ENCODE measurements at places on chromosomes 6 and 20.

DNA sequence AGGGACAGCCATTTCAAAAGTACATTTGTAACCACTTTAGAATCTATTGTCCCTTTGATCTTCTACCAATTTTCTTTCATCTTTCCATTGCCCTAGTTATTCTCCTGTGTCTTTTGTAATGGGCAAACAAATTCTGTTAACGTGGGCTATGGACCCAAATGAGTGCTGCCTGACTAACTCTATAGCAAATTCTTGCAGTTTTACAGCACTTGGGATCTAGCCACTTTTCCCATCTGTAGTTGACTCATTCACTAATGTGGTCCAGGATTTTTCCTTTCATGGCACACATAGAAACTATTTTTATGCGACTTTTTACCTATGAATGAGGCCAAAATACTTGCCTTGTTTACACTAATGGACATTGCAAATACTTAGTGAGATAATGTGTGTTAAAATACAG lies 52.0 kb downstream of the GRIK2 start:
- DNase-seq: no peak

GRCh38 chr6:54525731-54526130 lies 217.5 kb downstream of the TINAG start:
- no peak for DNase-seq

DNA sequence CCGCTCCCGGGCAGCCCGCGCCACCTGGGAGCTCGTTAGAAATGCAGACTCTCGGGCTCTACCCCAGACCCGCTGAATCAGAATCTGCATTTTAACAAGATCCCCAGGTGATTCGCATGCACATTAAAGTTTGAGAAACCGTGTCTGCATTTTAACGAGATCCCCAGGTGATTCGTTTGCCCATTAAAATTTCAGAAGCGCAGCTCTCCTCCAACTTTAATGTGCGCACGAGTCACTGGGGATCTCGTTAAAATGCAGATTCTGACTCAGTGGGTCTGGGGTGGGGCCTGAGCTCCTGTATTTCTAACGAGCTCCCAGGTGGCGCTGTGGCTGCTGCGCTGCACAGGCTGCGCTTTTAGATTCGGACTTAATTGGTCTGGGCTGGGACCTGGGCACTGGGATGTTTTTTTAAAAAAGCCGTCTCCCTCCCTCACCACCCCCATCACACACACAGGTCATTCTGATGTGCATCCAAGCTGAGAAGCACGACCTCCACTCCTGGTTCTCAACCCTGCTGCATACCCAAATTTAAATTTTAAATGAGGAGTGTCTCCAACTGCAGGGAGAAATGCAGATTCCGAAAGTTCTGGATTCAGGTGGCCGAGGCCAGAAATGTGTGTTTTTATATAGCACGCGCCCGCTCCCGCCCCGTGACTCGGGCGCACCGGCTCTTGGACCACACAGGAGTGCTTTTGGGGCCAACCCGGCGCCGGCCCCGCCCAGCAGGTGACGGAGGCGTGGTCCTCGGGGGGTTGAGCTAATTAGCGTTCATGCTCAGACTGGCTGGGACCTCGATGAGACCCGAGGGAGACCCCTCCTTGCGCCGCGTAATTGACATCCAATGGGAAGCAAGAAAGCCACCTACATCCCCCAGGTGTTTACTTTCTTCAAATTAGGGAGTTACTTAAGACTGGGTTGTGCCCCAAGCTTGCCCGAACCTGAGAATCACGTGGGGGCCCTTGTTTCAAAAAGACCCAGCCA lies 85.8 kb downstream of the ZFP64 start:
- no peak for DNase-seq

DNA sequence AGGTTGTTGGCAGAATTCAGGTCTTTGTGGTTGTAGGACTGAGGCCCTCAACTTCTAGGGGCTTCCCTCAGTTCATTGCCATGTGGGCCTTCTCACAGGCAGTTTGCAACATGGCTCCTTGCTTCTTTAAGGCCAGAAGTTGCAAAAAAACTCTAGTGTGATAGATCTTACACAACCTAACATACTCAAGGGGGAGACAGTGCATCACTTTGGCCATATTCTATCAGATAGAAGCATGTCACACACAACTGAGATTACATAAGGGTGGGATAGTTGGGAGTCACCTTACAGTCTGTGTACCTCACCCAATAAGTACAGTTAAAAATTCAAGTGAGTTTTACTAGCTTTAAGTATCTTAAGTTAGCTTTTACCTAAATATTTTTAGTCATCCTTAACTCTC lies 1.6 kb downstream of the SIRPD start:
- no peak for DNase-seq

- no peak for DNase-seq
Measured at GRCh38 chr6:2542858-2543218, 207.9 kb downstream of the MYLK4 start.

- no peak for DNase-seq
Measured at GRCh38 chr6:43334466-43335095, 26.0 kb upstream of the CRIP3 start.

DNA sequence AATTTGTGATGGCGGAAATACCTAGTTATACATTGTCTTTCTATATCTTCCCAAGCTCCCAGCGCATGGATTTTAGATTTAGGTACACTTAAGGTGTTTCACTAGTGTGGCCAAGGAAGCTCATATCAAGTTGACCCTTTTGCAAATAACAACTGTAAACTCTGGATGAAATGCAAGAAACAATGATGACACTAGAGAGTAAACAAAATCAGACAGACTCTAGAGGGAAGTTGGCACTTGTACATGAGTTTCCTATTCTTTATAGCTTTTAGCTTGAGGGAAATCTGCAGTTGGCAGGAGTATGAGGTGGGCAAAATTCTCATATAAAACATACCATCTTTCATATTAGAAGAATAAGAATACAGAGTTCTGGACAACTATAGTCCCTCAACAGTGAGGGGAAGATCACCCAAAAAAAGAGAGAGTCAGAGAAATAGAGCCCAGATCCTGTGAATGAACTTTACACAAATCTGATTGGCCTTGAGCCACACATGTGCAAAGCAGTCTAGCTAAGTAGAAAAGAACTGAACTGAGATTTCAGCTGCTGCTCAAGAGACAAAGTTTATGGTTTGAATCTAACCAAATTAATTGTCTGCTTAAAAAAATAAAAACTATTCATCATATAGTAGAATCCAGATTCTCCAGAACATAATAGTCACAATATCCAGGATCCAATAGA lies 26.1 kb downstream of the TXLNB start:
- DNase-seq: no peak

- no peak for DNase-seq
Measured at GRCh38 chr20:12241065-12241464, 323.4 kb downstream of the BTBD3 start.

GRCh38 chr6:153216789-153217188 lies 85.7 kb upstream of the RGS17 start:
- no peak for DNase-seq

GRCh38 chr6:107821591-107821990 lies 2.5 kb downstream of the SCML4 start:
- DNase-seq: no peak

GRCh38 chr6:157443066-157443800 lies 62.2 kb downstream of the ZDHHC14 start:
- no peak for DNase-seq

DNA sequence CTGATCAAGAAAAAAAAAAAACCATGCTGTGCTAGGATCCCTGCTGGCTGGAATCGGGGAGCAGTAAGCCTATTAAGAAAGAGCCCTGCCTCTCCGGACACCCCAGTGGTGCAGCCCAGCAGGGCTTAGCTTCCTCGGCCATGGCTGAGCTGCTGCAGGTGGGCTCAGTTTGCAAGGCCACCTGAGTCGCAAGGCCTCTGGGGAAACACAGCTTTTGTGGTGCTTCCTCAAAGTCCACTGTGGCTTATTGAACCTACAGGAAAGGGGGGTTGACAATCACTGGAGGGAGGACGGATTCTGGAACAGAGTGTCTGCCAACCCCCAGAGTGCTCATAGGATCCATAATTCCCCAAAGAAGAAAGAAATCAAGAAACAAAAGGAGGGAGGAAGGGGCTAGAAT lies 240.8 kb downstream of the SMOC2 start:
- DNase-seq: no peak

GRCh38 chr20:52483382-52483781 lies 291.8 kb upstream of the ZFP64 start:
- DNase-seq: no peak

DNA sequence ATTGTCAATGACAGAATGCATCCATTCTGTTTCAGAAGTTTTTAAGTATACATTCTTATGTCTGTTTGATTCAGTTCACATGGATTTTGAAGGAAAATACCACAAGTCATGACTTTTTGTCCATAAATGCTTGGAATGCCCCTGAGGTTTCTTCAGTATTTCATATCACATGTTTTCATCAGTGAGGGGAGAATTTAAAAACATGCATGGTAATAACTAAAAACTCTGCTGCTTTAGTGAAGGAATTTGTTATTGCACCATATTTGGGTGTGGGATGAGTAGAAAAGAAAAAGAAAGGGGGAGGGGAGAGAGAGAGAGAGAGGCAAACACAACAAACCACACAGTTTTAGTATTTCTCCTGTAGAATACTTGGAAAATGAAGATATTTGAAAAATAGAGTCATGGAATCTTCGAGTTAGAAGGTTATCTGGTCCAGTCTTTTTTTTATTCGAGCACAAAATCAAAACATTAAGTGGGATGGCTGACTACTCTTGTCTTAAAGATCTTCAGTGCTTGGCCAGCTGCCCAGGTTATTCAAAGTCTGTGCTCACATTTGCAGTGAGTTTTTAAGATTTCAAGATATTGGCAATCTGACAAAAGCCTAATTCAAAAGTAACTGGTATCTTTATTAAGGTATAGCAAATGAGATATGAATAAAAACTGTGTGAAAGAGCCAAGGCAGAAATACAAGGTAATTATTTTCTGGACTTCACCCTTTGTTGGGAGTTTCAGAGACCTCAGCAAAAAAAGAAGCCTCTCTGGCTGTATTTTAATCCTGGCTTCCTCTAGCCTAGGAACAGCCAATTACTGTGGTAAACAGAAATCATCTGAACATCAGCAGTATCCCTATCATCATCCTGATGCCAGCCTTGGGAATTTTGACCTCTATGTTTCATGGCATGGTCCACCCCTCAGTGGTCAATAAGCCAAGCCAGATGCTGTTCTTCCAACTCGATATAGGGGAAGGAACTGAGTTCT lies 687.9 kb upstream of the CITED2 start:
- no peak for DNase-seq

DNA sequence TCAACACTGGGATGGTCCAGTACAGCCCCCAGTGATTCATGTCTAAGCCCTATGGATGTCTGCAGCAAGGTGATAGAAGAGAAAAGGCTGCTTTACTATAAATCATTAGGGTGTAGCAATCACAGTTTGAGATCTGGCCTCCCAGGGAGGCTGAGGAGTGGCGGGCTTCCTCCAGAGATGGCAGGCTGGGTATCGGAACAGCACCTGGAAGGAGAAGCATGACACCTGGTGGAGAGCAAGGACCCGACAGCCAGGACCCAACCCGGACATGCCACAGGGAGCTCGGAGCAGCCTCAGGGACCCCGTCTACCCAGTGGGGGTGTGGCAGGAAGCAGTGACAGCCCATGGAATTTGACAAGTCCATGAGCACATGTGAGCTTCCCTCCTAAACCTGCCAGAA lies 114.8 kb upstream of the CD93 start:
- no peak for DNase-seq

GRCh38 chr20:23631981-23632710 lies 5.6 kb downstream of the CST3 start:
- DNase-seq: no peak
